ENCODE measurements at places on chromosomes 13 and 19.

DNA sequence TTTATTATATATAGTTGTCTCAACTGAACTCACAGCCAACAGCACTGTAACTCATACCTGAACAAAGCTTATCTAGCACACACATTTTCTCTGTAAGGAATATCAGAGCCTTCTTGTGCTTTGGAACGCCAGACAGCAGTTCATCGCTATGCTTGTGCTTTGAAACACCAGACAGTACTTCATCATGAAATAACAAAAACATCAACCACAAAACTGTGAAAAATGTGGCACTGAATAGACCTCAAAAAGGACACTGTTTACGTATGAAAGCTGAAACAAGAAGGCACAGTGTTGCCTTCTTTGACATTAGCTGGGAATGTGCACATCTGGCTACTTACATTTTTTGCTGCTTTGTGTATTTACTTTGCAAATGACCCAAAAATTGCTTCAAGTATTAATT is 160.2 kb downstream of the PDS5B start:
- no peak for DNase-seq

- DNase-seq: no peak
These were observed 1.7 kb downstream of the MYO1F start for GRCh38 chr19:8575467-8575997.

DNA sequence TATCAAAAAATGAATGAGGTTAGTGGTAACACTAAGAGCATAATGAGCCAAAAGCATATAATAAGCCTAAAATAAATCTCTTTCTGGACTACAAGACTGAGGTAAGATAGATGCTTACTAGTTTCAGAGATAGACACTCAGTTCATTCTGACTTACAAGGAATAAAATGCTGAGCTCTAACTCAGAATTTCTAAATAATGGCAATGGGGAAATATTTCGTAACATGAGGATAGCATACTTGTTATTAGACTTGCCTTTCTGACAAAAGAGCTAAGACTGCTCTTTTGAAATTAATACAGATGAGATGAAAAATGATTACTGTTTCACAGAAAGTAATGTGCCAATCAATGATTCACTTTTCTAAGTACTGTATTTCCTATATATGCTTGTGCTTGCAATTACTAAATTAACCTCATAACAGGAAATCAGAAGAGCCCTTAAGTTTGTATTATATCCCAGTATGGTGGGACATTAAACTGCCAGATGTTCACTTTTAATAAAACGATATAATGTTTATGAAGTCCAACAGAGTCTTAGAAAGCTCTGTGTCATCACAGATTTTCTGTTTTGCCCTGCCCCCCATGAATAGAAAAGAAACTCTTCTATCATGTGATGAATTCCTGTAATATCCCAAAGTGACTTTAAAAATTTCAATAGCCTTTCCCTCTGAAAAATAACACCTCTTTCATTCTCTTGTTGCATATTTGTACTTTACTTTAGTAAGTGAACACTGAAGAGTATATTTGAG is 2771.0 kb upstream of the PCDH20 start:
- DNase-seq: no peak

GRCh38 chr19:51259348-51260245 is 8.7 kb downstream of the SIGLECL1 start:
- peak; percentile 29 for DNase-seq

- peak; percentile 37 for DNase-seq
These were observed 897 bp downstream of the ETHE1 start for GRCh38 chr19:43525836-43526771.

Measured in HuH-7 (cell line).